ENCODE measurements at places on chromosomes 12 and 14. TPM values are rescaled to one million over a fixed set of nuclear protein-coding genes. Genes with fewer than 3 reads are reported as not detected.

The SMCO2 gene
- polyA plus RNA-seq: 0.09 TPM

The SLC25A21 gene
- 0.50 TPM for polyA plus RNA-seq

The AICDA gene
- not detected for polyA plus RNA-seq

DNA sequence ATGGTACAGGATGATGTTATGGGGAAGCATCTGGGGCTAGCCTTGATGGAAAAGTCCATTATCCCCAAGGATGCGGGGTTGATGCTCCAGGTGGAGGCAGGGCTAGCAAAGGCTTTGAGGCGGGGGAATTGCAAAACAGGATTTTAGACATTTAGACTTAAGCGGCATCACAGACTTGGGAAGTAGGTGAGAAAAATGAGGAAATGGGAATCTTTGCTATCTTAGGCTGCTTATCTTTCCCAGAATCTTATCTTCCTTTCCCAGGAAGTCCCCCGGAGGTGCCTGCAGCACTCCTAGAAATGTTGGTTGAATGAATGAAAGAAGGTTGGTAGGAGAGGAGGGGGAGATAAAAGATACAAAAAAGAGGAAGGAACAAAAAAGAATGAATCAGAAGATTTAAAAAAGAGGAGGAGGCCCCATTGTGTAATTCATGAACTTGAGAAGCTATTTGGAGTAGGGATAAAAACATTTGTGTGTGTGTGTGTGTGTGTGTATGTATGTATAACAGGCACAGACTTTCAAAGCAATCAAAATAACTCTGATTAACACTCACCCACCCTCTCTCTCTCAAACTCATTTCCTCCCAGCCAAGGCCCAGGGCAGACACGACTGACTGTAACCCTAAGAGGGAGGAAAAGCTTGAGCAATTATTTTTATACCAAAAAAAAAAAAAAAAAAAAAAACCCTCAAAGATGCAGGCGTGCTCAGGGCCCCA lies 62.5 kb upstream of the TBX3 start:
- peak; percentile 63 for DNase-seq

GRCh38 chr12:55642267-55642666 lies 5.6 kb downstream of the OR10P1 start:
- DNase-seq: no peak

- DNase-seq: no peak
Observed at GRCh38 chr12:66255737-66256136, 46.6 kb upstream of the HELB start.

- DNase-seq: no peak
Observed at GRCh38 chr12:22625762-22626294, 857 bp downstream of the ETNK1 start.

DNA sequence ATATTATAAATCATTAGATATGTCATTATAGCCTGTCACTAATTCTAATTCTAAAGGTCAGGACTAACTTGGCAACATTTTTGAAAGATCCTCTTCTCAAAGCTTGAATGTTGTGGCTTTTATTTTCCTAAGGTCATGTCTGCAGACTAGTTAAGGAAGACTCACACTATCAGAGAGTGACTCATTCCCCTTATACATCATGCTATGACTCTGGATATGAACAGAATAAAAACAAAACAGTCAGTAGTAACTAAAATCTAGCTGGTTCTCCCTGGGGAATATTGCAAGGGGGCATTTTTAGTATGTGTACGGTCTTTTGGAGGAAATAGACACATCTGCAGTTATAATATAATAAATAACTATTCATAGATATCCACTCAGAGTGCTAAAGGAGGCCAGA lies 170.6 kb downstream of the SLC2A13 start:
- DNase-seq: no peak

DNA sequence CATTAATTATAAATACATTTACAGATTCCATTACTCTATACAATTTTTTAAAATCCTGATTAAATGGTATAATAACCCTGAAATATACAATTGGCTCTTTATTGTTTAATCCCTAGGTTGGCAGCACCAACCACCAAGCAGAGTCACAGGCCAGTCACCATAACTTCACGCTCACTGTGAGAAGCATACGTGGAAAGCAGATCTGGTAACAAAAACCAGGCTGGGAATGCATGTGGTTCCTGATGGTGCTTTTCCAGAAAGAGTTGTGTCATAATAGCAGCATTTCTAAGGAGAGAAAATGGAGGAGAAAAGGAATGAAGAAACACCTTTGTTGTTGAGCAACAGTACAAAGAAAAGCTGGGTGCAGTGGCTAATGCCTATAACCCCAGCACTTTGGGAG lies 66.1 kb downstream of the SIX6 start:
- DNase-seq: no peak
